Effector memory CD8-positive, alpha-beta T cell (primary cell): ENCODE measurements at places on chromosomes 5 and 9.
A peak's percentile ranks its signal among the peaks of the same experiment; 100 is the strongest.

DNA sequence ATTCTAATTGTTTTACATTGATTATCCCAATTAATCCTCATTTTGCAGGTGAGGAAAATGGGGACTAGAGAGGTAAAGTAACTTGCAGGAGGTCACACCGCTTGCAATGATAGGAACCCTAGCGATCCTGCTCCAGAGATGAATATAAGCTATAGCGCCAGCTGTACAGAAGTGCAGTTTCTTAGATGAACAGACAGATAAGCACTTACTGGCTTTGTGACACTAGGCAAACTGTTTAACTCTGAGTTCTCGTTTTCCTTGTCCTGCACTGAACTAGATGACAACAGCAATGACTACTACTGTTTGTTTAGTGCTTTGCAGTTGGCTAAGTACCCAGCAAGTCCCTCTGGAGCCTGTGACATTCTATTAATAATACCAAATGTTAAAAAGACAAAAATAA is 11.1 kb downstream of the LHX6 start:
- DNase-seq = no peak

DNA sequence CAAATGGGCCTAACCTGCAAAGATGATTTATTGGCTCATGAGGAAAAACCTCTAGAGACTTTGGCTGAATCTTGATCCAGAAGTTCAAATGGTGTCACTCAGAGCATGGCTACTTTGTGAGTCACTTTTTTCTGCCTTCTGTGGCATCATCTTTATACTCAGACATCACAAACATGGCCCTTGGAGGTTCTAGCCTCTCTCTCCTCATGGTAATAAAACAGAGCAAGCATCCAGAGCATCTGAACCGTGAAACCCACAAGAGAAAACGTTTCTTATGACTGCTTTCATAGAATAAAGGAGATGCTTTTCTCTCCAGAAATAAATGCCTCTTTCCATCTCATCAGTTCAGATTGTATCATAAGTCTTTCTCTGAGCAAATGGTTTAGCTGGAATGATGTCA is 780.3 kb downstream of the KCTD16 start:
- no peak for DNase-seq

GRCh38 chr9:131854334-131854733 is 114.5 kb upstream of the RAPGEF1 start:
- no peak for DNase-seq

GRCh38 chr9:89042984-89043383 is 51.7 kb downstream of the S1PR3 start:
- DNase-seq = no peak

GRCh38 chr5:59236448-59236847 is 653.6 kb downstream of the RAB3C start:
- no peak for DNase-seq

DNA sequence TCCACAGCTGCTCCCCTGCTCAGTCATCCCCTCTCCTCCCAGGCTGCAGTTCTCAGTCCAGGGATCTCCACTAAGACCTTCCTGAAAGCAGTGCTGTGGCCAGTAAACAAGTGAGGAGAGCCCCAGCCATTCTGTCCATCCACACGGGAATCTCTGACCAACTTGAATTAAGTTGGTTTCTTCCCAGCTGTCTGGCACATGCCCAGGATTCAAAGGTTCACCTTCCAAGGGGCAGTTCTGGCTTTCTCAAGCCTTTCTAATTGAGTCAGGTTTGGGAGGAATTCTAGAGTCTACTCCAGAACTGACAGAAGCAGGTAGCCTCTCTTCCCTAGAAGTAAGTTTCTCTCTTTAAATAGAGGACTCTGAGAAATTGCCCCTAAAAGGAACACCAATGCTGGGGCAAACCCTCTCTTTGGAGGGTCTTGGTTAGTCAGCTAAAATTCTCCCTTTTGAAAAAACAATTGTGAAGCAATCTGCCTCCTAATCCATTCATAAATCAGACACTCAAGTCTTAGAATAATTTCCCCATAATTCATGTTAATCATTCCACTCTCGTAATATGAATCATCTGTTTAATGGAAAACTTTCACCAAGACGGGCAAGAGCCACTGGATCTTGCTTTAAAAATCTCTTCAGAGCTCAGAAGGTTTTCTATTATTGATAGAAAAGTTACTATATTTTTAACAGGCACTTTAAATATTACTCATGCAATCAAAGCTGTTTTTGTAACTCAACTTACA is 133.8 kb downstream of the SPOCK1 start:
- no peak for DNase-seq

GRCh38 chr5:73591102-73591695 is 25.7 kb downstream of the UTP15 start:
- DNase-seq = peak; percentile 68
